ENCODE measurements at places on chromosomes 1 and 21.

GRCh38 chr1:115078708-115079107 lies 10.6 kb downstream of the TSPAN2 start:
- no peak for DNase-seq

- DNase-seq: peak; percentile 11
These were observed 43.1 kb downstream of the RGSL1 start for GRCh38 chr1:182493063-182493462.

DNA sequence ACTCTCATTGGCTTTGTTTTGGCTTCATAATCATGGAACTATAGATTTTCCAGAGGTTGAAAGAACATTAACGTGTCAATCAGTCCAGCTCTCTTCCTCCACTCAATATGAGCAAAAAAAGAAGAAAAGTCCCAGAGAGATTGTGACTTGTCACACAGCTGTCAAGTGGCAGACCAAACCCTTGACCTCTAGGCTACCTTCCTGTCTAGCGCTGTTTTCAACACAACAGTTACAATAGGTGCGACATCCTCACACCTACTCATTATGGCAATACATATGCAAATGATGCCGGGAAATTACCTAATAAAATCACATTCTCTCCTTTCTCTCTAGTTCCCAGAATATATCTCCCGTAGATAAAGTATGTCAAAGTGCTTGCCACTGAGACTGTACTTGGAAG lies 1.1 kb downstream of the WARS2 start:
- no peak for DNase-seq

GRCh38 chr1:19533626-19534025 lies 48.3 kb upstream of the CAPZB start:
- DNase-seq: peak; percentile 50

DNA sequence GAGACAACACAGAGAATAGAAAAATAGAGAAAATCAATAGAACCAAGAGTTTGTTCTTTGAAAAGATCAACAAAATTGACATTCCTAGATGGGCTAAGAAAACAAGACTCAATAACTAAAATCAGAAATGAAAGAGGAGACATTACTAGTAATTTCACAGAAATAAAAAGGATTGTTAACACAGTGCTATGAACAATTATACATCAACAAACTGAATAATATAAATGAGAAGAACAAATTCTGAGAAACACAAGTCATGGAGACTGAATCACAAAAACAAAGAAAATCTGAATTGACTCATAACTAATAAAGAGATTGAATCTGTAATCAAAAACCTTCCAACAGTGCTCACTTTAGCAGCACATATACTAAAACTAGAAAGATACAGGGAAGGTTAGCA lies 51.6 kb upstream of the TTC39A start:
- no peak for DNase-seq

All from inflammatory macrophage treated with lipopolysaccharide for 4 hours (primary cell).